ENCODE measurements at places on chromosomes 4 and X. TPM values are rescaled to one million over a fixed set of nuclear protein-coding genes. Genes with fewer than 3 reads are reported as not detected.

DNA sequence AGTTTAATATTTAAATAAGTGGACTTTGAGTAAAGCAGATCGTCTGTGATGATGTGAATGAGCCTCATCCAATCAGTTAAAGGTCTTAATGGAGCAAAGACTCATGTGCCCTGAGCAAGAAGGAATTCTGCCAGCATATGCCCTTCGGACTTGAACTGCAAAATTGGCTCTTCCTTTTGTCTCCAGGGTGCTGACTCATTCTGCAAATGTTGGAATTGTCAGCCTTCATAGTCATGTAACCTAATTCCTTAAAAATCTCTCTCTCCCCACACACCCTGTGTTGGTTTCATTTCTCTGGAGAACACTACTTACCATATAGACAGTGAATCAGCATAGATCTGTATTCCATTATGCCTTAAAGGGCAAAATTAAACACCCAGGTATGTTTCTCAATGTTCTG is 609.8 kb upstream of the GALNTL6 start:
- no peak overlapping the region for H3K27ac ChIP-seq
- no peaks in the 10 kb centered on the region for H3K4me1 ChIP-seq
- no peak for DNase-seq
- no peak overlapping the region for H3K4me3 ChIP-seq

DNA sequence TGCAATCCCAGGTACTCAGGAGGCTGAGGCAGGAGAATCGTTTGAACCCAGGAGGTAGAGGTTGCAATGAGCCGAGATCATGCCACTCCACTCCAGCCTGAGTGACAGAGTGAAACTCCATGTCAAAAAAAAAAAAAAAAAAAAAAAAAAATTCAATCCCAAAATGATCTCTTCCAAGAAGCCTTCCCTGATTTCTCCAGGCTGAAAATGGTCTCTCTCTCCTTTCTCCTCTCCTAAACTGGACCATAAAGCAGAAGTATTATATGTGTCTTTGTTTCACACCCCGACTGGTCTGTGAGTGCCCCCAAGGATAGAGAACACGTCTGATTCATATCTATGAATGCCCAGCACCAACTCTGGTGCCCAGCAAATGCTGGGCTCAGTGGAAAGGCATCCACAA is 17.3 kb upstream of the KDM5C start:
- DNase-seq, result no peak
- no peak overlapping the region for H3K27ac ChIP-seq
- H3K4me3 ChIP-seq, result no peak overlapping the region
- H3K36me3 ChIP-seq, result peaks cover 29% of the 10 kb centered on the region
- H3K4me1 ChIP-seq, result no peaks in the 10 kb centered on the region

DNA sequence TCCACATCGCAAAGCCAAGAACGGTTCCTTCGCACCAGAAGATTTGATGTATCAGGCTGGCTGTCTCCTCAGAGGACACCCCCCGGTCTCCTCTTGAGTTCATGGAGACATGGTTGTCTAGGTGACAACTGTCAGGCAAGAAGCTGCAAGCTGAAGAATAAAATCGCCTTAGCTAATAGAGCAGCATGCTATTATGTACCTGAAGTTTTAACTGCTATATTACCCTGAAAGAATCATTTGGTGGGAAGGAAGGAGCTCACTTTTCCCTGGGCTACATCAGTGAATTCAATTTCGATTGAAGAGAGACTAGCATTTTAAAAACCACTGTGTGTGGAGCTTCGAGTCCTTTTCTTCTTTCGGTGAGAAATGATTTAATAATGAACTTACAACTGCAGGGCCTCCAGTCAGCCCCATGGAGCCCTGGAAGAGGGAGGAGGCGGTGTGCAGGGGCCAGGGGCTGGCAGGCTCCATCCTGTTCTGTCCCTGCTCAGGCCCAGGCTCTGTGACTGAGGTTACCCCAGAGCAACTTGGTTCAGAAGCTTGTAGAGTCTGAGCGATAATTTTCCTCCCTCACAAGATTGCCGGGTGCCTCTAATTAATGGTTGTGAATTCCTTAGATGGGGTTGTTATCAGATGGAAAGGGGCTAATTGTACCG is 191.3 kb downstream of the MID1IP1 start:
- no peak for DNase-seq
- no peaks in the 10 kb centered on the region for H3K36me3 ChIP-seq
- no peaks in the 10 kb centered on the region for H3K27me3 ChIP-seq
- H3K4me1 ChIP-seq, result no peaks in the 10 kb centered on the region
- no peak overlapping the region for H3K4me3 ChIP-seq

The STAP1 gene
- 0.45 TPM for polyA plus RNA-seq

The USP17L13 gene
- polyA plus RNA-seq, result not detected

The F8 gene
- 4.8 TPM for polyA plus RNA-seq

The MAMLD1 gene
- polyA plus RNA-seq, result not detected

The SPANXN4 gene
- polyA plus RNA-seq, result not detected

All from small intestine (tissue), 16 donors.